ENCODE measurements at places on chromosomes 2 and 18. TPM values are rescaled to one million over a fixed set of nuclear protein-coding genes. Genes with fewer than 3 reads are reported as not detected.

POTEF gene
- not detected for total RNA-seq

MROH2A gene
- total RNA-seq: not detected

- DNase-seq: no peak
Observed at GRCh38 chr2:46981662-46982350, 66.2 kb upstream of the MCFD2 start.

DNA sequence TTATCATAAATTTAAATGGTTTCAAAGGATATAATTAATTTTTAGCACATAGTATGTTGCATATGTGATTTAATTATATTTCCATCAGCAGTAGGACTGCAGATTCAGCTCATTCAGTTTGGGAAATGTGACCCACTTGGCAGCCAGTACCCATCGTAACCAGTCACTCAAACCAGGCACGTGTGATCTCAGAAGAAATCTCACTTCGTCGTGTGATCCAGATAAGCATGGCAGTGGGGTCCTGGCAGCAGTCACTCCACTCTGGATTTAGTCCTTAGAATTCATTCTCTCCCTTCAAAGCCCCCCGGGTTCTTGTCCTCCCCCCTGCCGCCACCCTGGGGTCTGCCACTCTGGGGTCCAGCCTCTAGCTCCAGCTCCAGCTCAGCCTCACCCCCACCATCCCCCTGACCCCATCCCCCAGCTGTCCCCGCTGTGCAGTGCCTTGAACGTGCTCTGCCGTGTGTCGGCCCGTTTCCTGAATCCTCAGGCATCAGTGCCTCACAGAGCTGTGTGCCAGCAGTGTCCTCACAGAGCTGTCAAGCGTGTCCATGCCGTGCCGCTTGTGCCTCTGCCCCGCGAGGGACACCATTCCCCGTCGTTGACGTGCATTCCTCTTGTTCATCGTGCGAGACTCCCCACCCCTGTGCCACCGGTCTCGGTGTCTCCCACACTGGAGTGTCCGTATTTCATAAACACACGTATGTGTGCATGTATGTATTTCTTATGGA is 34.8 kb downstream of the TRAPPC12 start:
- no peak for DNase-seq

GRCh38 chr2:11466307-11467128 is 557 bp upstream of the E2F6 start:
- no peak for DNase-seq

GRCh38 chr2:101704046-101704466 is 6.5 kb downstream of the MAP4K4 start:
- peak; percentile 46 for DNase-seq

- DNase-seq: no peak
Observed at GRCh38 chr2:106978647-106979046, 92.7 kb upstream of the ST6GAL2 start.
